IMR-90 (cell line): ENCODE measurements at places on chromosomes 2 and 18.

GRCh38 chr2:69742322-69742952 lies 503 bp downstream of the ANXA4 start:
- DNase-seq: peak; percentile 11

DNA sequence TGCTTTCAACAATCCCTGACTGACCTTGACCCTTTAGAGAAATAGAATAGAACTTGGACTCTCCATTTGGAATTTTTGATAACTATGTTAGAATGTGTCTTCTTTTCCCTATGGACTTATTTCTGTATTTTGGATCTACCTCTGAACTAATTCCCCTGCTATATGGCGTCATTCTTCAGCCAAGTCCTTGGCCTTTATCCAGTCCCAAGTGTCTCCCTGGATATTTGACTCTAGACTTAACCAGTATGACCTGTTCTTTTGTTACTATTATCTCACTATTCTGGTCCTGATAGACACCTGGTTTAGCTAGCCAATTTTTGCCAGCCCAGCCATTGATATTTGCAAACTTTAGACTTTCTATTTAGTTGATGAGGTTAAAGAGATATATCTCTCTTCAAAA lies 186.8 kb downstream of the KCNS3 start:
- DNase-seq: no peak

- no peak for DNase-seq
These were observed 7.2 kb downstream of the NT5DC4 start for GRCh38 chr2:112728029-112728362.

- DNase-seq: no peak
These were observed 75.5 kb downstream of the SLC66A2 start for GRCh38 chr18:79875931-79876461.

DNA sequence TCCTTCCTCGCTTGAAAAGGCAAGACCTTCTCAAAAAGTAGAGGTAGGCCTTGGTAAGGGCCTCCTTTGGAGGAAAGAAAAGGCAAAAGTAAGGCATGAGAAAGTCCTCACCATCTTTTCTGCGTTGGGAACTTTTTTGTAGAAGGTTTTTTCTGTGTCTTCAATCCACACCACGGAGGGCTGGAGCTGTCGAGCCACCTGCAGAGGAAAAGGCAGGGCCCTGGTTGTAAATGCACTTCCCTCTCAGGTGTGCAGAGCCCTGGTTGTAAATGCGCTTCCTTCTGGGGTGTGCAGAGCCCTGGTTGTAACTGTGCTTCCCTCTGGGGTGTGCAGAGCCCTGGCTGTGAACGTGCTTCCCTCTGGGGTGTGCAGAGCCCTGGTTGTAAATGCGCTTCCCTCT lies 80.2 kb upstream of the ASB18 start:
- DNase-seq: no peak
